Temporal lobe (tissue), 4 donors: ENCODE measurements at places on chromosomes 4 and X. TPM values are rescaled to one million over a fixed set of nuclear protein-coding genes. Genes with fewer than 3 reads are reported as not detected.

The MAGEB2 gene
- total RNA-seq: not detected

The RIPPLY1 gene
- 0.25 TPM for total RNA-seq

The SORBS2 gene
- total RNA-seq: 70.8 TPM

The CASK gene
- 89.0 TPM for total RNA-seq

The CRMP1 gene
- total RNA-seq: 551 TPM

The NDP gene
- total RNA-seq: 24.3 TPM

The FAM184B gene
- total RNA-seq: 4.4 TPM

The RTL3 gene
- total RNA-seq: not detected

The MAGEE2 gene
- total RNA-seq: 3.2 TPM

The BCAP31 gene
- total RNA-seq: 44.3 TPM

The NSUN7 gene
- total RNA-seq: 6.9 TPM

The SASH3 gene
- 0.49 TPM for total RNA-seq

The GUCY1B1 gene
- total RNA-seq: 52.4 TPM

The RPS6KA3 gene
- 22.6 TPM for total RNA-seq

The MMRN1 gene
- total RNA-seq: 2.7 TPM

The MAPK10 gene
- 163 TPM for total RNA-seq

The SERTM2 gene
- total RNA-seq: under 0.01 TPM

The CTAG1A gene
- total RNA-seq: not detected

The PWWP3B gene
- total RNA-seq: 0.74 TPM

The HPF1 gene
- 35.9 TPM for total RNA-seq

The SLC25A5 gene
- total RNA-seq: 63.2 TPM

The PRDM5 gene
- total RNA-seq: 11.8 TPM

The CSAG1 gene
- total RNA-seq: not detected

The AFP gene
- total RNA-seq: not detected

The ZMYM3 gene
- 26.3 TPM for total RNA-seq

The MAGEA3 gene
- not detected for total RNA-seq

The PTPN13 gene
- 50.4 TPM for total RNA-seq

The ARHGEF9 gene
- 67.1 TPM for total RNA-seq

The IDUA gene
- 5.4 TPM for total RNA-seq

The CXXC4 gene
- 102 TPM for total RNA-seq

The CENPVL1 gene
- total RNA-seq: 1.7 TPM

The TRIM60 gene
- total RNA-seq: not detected

The GJB1 gene
- total RNA-seq: under 0.01 TPM

The ATP5ME gene
- 87.8 TPM for total RNA-seq

The SATL1 gene
- 0.98 TPM for total RNA-seq
